NCI-H69 (cell line): ENCODE measurements at places on chromosomes 5 and 9.

- peak; percentile 50 for DNase-seq
Observed at GRCh38 chr5:92637247-92637646, 943.8 kb downstream of the NR2F1-AS1 start.

- DNase-seq: no peak
Observed at GRCh38 chr9:127078988-127079387, 43.4 kb downstream of the ANGPTL2 start.

DNA sequence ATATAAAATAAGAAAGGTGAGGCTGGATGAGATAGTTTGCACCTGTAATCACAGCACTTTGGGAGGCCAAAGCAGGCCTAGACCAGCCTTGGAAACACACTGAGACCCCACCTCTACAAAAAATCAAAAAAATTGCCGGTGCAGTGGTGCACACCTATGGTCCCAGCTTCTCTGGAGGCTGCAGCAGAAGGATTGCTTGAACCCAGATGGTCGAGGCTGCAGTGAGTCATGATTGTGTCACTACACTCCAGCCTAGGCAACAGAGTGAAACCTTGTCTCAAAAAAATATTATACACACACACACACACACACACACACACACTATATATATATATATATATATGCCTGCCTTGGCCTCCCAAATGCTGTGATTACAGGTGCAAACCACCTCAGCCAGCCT lies 1.3 kb downstream of the SLC35D2 start:
- no peak for DNase-seq

DNA sequence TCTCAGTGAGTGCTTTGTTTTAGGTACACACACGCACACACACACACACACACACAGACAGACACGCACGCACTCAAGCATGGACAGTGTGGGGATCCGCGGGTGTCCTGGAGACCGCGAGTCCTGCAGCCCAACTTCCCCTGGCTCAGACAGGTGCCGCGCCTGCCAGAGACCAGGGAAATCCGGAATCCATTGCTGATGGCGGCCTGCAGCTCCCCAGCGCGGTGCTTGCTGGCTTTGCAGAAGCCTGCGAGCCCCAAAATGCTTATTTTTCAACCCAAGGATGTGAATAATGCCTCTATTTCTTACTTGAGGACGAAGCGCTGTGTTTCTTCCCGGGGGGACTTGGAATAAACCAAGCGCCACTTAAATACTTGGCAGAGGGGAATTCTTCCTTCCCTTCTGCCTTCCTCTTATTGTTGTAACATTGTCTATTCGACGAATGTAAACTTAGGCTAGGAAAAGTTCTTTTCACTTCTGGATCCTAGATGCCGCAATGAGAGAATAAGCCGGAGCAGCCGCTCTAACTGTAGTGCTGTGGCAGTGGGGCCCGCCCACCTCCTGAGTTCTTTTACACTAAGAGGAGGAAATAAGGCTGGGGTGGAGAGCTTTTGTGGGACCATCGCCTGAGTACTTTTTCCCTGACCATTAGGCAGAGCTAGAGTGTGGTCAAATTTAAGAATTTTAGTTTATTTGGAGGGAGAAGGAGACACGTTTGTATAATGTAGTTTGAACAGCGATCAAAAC lies 802 bp downstream of the ITGA2 start:
- peak; percentile 49 for DNase-seq

DNA sequence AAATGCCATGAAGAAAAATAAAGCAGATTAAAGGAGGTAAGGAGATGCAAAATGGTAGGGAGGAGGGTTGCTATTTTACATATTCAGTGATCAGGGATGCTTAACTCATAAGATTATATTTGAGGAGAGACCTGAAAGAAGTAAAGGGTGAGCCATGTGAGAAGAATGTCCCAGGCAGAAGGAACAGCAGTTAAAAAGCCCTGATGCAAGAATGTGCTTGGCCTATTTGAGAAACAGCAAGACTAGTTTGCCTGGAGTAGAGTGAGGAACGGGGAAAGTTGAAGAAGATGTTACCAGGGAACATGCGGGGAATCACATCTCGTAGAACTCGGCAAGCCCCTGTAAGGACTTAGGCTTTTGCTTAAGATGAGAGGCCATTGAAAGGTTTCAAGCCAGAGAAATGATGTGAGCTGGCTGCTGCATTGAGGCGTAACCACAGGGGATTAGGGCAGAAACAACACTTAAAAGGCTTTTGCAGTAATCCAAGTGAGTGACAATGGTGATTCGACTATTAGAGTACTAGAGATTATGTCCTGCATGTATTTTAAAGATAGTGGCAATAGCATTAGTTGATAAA lies 198.7 kb downstream of the VPS13A start:
- no peak for DNase-seq

GRCh38 chr5:28543473-28544098 lies 1505.2 kb upstream of the CDH9 start:
- no peak for DNase-seq

GRCh38 chr9:127165116-127165515 lies 42.7 kb upstream of the ANGPTL2 start:
- peak; percentile 42 for DNase-seq

- DNase-seq: no peak
Observed at GRCh38 chr9:136247947-136248637, 2.5 kb upstream of the QSOX2 start.

DNA sequence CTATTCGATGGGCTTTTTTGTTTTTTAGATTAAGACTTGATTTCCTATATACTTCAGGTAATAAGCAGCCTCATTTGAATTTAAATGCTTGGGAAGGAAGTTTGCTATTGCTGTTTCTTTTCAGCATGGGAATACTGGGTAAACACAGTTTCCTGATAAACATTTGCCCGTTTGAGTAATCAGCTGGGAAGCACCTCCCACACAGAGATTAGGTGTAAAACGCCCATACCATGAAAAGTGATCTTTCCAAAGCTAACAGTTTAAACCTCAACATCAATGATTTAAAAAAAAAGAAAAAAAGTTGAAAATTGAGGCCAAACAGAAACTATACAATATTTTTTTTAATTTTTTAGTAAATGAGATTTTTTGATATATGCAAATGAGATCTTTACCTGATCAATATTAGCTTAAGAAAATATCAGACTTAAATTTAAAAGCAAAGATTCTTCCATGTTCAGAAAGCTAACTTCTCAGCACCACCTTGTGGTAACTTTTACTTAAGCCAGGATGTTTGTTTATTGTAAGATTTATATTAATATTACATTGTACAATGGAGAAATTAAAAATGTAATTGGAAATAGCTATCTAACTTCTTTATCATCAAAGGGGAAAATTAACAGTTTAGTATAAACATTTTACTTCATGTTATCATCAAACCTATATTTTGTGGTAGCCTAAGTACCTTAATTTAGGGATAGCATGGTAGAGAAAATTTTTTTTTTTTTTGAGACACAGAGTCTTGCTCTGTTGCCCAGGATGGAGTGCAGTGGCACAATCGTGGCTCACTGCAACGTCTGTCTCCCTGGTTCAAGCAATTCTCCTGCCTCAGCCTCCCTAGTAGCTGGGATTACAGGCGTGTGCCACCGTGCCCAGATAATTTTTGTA lies 39.8 kb downstream of the F2RL2 start:
- DNase-seq: no peak

GRCh38 chr9:77707383-77708063 lies 59.4 kb upstream of the GNA14 start:
- no peak for DNase-seq

GRCh38 chr9:128470560-128470959 lies 14.8 kb downstream of the ODF2 start:
- DNase-seq: no peak

DNA sequence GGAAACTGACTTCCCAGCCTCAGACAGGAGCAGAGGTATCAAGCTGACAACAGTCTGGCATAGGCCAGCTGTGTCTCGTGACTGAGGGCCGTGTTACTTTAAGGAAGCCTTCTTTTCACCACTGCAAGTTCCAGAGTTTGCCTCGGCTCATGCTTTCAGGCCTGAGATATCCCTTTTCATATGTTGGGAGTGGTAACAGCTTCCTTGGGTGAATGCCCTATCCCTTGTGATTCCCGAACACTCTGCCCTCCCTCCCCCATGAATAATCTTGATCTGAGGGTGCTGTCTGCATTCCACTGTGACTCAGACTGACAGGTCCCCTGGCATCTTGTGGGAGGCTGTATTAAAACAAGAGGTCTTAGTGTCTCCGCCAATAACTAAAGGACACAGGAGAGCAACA lies 49.7 kb upstream of the ARL15 start:
- DNase-seq: no peak

GRCh38 chr5:41852293-41852692 lies 17.9 kb downstream of the OXCT1 start:
- no peak for DNase-seq

DNA sequence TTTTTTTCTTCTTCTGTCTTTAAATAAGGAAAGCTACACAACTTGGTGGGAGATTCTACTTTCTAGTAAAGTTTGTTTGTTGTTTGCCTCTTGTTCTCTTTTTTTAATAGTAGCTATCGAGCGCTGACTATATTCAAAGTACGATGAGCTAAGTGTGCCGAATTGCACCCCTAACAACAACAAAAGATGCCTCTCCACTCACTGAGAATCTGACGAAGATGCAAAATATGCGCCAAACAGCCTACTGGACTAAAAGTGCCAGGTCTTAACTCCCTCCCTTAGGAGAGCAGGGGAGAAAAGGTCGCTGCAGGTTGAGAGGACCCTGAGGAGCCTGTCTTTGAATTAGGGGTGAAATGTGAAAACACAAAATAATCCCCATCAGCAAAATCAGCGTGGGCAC lies 713.8 kb upstream of the WWC1 start:
- no peak for DNase-seq

DNA sequence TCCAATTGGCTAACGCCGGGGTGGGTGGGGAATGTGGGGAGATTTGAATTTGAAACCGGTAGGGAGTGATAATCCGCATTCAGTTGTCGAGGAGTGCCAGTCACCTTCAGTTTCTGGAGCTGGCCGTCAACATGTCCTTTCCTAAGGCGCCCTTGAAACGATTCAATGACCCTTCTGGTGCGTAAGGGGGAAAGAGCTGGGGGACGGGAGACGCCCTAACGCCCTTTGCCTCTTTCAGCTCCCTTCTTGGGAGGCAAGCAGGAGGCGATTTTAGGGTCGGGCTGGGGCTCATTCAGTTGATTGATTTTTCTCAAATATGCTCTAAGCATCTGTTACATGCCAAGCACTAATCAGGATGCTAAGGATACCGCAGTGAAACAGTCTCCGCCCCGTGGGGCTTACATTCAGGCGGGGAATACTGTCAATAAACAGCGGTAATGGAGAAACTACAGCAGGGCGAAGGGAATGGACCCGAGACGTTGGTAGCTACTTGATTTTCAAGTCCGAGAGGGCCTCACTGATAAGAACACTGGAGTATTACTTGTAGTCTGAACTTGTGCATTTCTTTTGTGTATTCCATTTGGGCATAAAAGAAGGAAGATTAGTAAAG lies at the start of gene HMMR:
Gene HMMR (plus strand): TSS at position 71 of the 610 bp plus-strand sequence. CDS start 61 bp downstream, at position 132.
- DNase-seq: peak; percentile 91

DNA sequence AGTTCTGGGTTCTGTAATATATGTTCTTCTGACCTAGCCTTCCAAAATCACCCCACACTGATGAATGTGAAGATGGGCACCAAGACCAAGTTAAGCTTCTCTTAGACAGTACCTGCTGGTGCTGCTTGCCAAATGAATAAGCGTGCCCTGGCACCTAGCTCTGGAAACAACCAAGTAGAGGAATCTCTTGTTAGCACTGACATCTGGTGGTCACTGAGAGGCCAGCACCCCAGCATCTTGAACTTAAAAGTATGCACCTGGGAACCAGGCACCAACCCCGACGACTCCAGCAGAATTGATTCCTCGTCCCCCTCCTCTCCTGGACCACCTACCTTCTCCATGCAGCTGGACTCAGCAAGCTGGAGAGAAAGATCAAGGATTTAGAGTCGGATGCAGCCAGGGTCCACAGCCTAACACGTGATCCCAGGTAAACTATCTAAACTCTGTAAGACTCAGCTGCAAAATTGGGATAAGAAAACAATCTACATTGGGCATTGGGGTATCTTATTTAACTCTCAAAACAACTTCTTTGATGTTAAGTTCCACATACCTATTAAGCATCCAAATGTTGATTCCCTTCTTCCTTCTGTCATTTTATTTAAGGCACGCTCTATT lies 89.8 kb downstream of the SLC1A3 start:
- peak; percentile 45 for DNase-seq

- DNase-seq: no peak
Observed at GRCh38 chr5:113124265-113124664, 147.7 kb downstream of the DCP2 start.

DNA sequence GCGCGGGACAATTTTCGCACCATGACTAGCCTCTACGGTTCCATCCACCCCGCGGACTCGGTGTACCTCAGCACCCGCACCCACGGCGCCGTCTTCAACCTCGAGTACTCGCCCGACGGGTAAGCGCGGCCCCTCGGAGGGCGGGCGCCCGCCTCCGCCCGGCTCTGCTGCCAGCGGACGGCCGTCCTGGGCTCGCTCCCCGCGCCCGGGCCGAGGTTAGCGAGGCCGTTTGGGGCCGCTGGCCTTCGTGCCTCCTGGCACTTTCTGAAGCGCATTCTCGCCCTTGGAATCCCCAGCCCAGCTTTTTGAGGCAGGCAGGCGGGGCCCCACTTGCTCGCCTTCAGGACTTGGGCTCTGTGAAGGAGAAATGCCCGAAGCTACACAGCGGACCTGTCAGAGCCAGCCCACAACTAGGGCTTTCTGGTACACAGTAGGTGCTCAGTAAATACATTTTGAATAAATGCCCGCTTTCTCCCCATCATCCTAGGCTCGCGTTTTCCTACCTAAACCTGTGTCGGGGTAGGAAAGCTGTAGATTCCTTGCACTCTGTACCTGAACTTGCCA lies 772 bp downstream of the DCAF10 start:
- peak; percentile 57 for DNase-seq

DNA sequence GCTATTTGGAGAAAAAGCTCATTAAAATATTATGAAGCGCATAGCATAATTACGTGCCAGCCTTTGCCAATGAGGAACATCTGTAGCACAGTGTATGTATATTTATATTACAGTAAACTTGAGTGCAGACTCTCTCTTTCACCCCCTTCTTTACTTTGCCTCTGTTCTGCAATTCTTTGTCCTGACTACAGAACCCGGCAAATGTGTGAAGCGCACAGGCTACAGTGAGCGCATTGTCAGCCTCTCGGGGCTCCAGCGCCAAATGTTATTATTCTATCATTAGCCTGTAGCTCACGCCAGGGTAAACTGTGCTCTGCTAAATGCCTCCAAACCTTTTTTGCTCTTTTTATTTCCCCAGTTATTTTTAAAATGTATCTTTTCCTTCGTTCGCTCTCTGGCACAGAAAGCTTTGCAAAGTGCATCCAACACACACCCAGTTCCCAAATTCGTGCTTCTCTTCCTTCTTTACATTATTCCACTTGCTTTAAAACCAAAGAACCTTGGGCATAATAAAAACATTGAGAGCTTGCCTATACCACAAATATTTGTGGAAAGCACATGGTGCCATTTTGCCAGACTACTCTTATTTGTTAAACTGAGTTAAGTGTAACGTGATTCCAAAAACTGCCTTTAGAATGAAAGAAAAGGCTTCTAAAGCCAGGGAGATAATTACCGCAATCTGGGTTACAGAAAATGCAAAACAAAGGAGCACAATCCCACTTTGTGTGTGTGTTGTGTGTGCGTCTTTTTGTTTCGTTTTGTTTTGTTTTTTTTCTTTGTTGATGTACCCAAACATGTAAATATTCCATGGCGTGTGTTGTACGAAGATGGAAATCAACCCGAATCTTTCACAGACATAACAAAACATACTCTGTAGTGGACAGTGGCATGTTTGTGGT lies 164.1 kb upstream of the MPDZ start:
- DNase-seq: peak; percentile 92
